ENCODE measurements at places on chromosomes 2 and 18.

DNA sequence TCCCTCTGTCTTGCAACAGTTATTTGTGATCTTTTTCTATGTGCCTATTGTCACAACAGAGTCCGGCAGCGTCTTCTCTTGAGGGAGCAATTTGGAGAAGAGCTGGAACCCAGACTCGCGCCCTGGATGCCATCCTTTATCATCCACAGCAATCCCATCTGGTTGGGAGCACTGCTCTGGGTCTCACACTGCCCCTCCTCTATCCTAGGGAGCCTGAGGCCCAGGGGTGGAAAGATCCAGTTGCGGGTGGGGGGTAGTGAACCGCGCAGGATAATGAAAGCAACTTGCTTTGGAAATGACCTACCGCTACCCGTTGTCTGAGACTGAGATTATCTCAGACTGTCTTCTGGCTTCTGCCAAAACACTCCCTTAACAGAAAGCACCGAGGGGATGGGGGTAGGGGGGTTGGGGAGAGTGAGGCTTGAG lies 713 bp downstream of the WBP1 start:
- no peak for DNase-seq

- DNase-seq = no peak
Measured at GRCh38 chr2:43985359-43985758, 10.4 kb downstream of the LRPPRC start.

- no peak for DNase-seq
Measured at GRCh38 chr2:126616606-126617069, 39.3 kb upstream of the GYPC start.

DNA sequence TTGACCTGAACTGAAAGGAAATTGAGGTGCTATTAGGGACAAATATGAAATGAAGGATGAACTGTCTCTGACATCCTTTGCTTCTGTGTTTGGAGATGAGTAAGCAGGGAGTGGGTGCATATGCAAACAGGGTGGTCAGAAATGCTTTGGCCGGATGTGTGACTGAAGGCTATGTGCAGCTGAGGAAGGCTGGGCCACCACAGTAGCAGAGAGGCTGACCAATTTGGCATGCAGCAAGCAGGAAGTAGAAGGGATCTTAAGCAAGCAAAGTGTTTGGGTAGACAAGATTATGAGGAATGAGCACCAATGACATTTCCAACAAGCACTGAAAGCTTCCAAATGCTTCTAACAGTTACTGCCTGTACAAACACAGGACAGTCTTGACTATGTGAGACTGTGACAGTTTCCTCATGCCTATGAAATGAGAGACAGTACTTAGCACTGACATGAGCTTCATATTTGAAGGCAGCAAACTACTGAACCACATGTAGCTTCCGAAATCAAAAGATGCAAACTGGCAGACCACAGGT lies 3.3 kb upstream of the ACTR3 start:
- DNase-seq = no peak

DNA sequence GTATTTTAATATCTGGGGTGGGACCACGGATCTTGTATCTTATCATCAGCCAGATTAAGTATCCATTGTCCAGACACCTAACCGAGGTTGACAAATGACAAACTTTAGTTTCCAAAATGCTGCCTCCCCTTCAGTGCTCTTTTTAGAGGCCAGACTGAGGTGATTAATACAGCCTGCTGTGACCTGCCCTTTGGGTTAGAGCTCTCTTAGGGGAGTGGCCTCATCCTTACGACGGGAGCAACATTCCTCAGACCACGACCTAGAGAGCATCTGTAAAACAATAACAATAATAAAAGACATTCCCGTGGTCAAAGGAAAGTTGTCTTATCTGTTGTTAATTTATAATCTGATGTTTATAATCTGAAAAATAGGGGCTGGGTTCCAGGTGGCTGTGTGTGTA lies 405.3 kb downstream of the LPIN1 start:
- DNase-seq = no peak

DNA sequence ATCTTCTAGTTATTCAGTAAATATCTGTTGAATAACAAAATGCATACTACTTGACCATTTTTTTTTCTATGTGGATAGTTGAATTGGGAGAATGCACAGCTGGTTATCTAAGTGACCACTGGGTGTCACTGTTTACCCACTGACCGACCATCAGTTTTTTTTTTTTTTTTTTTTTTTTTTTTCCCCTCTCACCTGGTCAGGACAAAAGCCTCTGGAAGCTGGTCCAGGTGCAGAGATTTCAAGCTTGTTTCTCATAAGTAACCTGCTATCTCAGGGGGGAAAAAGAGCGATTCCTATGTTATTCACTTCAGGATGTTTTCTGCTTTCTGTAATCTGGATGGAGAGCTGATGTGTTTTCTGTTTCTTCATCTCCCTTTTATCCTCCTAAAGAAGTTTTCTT lies 256.0 kb downstream of the DCDC2C start:
- no peak for DNase-seq

DNA sequence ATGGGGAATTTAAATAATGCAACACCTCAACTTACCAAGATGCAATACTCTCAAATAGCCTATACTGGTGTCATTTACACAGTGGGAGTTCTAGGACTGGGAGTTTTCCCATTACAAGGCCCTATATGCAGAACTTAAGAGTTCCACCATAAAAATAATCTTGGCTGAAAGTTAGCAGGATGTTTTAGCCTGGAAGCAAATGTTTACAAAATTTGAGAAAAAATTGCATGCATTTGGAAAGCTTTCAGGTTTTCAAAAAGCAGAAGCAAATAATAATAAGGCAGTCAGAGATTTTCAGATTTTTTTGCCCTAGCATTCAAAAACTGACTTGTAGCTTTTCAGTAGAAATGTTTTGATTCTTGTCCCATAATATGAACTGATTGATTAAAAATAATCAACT lies 397.3 kb downstream of the ARHGAP15 start:
- DNase-seq = no peak

GRCh38 chr18:80104364-80104779 lies 4.7 kb upstream of the ADNP2 start:
- DNase-seq = no peak

DNA sequence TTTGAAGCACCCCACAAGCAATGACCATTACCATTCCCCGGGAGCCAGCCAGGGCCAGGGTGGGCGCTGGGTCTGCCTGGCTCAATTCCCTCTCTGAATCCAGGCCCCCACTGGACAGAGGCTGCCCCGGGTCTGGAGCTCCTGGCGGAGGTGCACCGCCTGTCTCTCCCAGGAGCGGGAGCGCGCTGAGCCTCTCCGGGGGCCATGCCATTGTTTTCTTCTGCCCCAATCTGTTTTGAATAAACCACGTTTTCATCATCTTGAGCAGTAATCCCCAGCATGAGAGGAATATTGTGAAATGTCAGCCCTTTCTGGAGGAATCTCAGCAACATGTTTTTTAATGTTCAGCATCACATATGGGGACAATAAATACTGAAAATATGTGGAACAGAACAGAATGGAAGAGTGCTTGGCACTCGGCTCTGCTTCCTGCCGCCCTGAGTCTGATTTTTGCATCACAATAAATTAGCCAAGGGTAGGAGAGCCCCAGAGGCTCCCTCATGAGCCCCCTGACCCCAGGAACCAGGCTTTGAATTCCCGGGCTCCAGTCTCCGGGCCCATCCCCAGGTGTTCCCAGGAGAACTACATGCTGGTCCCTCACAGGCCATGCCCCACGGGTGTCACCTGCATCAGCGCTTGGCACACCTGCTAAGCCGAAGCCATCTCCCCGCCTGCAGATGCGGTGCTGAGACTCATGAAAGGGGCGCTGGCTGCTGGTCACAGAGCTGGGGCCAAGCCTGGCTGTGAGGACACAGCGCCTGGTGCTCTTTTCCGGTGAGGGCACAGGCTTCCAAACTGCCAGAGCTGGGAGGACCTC lies 88.8 kb downstream of the INHBB start:
- no peak for DNase-seq

- no peak for DNase-seq
Measured at GRCh38 chr2:12669036-12669435, 47.7 kb upstream of the TRIB2 start.

- DNase-seq = no peak
Measured at GRCh38 chr18:79742076-79742475, 55.7 kb upstream of the KCNG2 start.

GRCh38 chr2:230602562-230603230 lies 109.9 kb upstream of the CAB39 start:
- no peak for DNase-seq

Measured in NCI-H226 (cell line).